Smooth muscle cell of the brain vasculature (primary cell): ENCODE measurements at places on chromosomes 5 and 9.

- no peak for DNase-seq
Observed at GRCh38 chr9:112048924-112049691, 126.0 kb downstream of the SUSD1 start.

DNA sequence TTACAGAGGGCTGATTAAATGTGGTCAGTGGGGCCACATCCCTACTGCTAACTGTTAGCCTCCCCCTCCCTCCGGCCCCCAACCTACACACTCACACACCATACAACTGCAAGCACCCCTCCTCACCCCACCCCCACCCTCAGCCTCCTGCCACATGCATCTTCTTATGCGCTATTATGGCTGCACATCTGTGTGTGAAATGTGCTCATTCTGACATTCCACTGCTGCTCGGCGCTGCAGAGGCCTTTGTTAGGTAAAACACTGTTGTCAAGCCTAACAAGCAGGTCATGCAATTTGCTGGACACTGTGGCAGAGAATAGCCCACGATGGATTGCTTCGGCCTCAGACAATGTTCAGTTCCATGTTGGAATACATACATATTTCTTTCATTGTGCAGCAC lies 173.6 kb downstream of the NR2F1-AS1 start:
- no peak for DNase-seq

GRCh38 chr5:105924366-105924765 lies 1746.4 kb downstream of the EFNA5 start:
- no peak for DNase-seq

GRCh38 chr5:40784027-40784653 lies 14.0 kb downstream of the PRKAA1 start:
- no peak for DNase-seq

- DNase-seq, result no peak
Observed at GRCh38 chr5:9661316-9662015, 31.3 kb upstream of the TAS2R1 start.

DNA sequence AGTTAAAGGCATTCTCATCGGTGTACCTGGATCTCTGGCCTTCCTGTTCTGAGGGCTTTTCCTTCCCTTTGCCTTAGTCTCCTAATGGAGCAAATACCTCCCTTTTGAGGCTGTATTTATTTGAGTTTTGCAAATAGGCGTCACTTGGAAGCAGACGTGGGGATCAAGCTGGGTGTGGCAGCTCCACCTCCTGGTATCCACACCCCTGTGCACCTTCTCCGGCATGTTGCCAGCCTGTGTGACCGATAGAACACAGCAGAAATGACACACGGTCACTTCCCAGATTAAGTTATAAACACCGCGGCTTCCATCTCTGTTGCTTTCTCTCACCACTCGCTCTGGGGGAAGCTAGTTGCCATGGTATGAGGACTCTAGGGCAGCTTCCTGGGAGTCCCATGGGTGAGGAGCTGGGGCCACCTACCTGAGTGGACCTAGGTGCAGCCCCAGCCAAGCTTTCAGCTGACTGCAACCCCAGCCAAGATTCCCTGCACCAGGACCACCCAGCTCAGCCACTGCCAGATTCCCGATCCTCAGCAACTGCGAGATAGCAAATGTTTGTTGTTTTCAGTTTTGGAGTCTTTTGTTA lies 214.4 kb upstream of the MVB12B start:
- no peak for DNase-seq

GRCh38 chr5:92665506-92665905 lies 915.5 kb downstream of the NR2F1-AS1 start:
- DNase-seq, result no peak

DNA sequence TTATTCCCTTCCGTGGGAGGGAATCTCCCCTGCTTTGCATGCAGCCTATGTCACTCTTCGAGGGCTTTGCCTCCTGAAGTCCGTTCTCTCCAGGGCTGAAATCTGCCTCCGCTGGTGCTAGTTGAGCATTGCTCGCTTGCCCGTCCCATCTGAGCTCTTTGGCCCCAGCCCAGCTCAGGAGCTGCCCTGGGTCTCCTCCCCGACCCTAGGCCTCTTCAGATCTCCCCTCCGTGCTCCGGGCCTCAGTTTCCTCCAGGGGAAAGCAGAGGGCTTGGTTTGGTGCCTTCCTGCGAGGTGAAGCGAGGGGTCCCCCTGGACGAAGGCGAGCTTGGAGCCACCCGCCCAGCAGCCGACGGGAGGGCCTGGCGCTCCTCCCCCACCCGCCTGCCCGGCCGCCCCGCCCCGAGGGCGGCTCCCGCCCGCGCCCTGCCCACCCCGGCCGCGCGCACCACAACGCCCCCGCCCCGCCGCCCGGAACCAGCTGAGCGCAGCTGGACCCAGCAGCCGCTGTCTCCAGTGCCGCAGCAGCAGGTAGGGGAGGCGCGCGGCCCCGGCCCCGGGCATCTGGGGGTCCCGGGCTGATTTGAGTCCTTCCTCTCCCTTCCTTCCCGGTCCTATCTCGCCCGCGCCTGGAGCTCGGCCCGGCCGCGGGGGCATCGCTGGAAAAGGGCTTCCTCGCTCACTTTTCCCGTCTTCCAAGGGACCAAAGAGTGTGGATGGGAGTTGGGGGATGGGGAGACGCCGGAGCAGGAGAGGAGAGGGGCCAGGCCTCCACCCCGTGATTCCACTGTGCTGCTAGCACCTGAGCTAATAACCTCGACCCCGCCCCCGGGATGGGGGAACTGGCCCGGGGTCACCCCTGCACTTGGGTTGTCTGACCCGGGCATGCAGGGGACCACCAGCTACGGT lies at the start of gene GSN:
Gene GSN, plus strand, starts transcription at position 474 of the 909 bp plus-strand sequence. CDS start 33,810 bp downstream, outside the sequence.
- no peak for DNase-seq
